ENCODE measurements at places on chromosomes 11 and 22.
A peak's percentile ranks its signal among the peaks of the same experiment; 100 is the strongest.

DNA sequence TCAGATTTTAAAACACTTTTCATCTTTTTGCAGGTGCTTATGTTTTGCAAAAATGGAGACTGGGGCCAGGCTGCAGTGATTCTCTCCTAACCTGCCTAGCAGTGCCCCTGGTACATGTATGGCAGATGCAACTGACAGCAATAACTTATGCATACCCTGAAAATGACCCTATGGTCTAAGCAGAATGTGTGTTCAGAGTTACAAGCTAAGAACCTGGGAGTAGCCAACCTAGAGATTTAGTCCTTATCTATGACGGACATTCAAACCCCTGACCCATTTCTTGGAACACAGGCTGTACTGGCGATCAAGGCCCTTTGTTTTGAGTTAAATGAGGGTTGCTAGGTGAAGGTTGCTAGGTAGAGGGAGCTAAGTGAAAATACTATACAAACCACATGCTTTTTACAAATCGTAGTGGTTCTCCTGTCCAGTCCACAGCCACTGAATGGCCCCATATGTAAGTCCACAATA, 184.9 kb upstream of the SESN3 start:
- DNase-seq: no peak

DNA sequence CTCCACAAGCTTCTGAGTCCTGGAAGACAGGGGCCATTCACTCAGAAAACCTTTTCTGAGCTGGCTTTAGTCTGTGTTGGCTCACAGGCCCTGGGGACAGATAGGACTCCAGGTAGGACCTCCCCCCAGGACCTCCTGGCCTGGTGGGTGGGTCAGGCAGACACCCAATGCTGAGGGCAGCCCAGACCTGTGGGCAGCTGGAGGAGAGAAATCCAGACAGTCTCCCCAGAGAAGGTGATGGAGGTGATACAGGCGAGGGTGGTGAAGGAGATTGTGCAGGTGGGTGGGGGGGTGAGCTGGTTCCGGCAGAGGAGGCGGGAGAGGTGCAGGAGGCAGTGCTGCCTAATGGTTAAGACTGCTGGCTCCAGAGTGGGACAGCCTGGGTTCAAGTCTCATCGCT, 15.6 kb downstream of the LRRC32 start:
- no peak for DNase-seq

GRCh38 chr11:86247608-86248007, 3.1 kb downstream of the EED start:
- DNase-seq: no peak

GRCh38 chr22:37562049-37562875, 2.0 kb downstream of the CDC42EP1 start:
- no peak for DNase-seq

GRCh38 chr11:1864231-1864630, 11.3 kb downstream of the LSP1 start:
- no peak for DNase-seq

DNA sequence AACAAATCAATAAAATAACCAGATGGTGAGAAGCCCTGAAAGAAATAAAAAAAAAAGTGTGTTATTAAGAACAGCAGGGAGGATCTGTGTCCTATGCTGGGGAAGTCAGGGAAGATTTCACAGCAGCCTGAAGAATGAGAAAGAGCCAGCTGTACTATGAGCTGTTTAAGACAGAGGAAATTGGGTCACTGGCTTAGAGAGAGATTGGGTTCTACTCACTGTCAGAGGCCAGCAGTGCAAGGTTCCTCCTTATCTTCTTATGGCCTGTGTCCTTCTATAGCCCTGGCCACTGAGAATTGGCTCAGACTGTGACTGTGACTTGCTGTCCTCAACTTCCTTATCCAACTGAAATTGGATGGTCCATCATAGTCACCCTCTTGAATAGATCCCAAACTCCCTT, 54.8 kb upstream of the FDX1 start:
- peak; percentile 3 for DNase-seq

DNA sequence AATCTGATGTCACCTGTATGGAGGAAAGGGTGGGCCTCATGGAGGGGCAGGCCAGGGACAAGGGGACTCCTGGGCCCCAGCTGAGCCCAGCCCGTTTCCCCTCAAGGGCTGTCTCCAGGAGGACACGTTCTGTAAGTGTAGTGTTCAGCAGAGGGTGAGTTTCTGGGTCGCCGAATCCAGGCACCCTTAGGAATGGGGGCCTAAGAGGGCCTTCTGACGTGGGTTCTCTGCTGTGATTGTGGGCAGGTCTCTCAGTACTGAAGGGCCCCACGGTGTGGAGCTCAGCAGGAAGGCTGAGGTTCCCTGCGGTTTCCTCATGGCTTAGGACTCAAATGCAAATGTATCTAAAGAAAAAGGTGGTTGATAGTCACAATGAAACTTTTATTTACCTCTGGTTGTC, 6.5 kb downstream of the PTDSS2 start:
- no peak for DNase-seq

DNA sequence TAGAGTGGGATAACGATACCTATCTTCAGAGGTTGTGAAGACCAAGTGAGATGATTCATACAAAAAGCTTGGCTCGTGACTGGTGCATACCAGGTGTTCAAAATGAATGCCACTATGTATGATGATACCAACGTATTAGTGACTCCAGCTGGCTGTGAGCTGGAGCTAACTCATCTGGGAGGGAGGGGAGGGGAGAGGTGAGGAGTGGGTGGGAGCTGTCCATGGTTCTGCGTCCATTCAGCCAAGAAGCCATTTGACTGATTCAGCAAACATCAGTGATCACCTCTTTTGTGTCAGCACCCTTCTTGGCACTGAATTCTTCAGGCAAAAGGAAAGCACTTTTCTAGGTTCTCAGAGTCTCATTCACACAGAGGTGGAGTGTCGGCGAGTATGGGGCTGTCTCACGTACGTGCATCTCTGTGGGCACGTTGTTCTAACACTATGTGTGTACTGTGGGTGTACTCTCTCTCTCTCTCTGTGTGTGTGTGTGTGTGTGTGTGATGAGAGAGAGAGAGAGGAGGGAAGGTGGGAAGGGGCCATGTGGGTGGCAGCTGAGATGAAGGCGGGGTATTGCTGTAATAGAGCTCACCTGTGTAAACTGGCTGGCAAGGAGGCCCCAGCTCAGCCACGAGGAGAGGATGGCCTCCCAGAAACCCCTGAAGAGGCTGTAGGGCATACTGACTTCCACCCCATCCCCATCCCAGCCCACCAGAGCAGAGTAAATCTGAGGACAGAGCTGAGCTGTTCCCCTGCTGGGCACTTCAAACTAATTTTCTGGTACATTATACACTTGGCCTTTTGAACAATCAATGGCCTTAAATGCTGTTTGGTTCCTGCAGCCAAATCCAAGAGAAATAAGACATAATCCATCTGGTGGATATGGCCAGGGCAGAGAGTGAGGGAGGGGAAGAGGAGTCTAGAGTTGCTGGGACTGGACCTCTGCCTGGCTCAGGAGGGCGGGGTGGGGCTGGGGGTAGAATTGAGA, 96.1 kb upstream of the THY1 start:
- DNase-seq: no peak

DNA sequence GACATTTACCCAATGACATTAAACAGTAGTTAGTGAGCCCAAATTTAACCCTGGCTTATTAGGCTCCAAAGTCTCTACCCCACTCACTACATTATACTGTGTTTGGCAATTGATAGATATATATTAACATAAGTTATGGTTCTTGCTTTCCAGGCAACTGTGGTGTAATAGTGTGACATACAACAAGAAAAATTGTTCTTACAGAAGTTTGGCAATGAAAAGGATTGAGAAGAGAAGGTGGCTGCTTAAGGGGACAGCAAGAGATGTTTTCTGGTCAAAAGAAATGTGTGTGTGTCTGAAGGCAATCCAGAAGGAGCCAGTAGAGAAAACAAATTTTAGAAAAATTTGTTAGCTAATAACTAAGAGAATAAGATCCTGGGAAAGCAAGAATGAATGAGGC, 132.4 kb downstream of the SWAP70 start:
- DNase-seq: no peak

GRCh38 chr22:42801252-42802080, 55.6 kb downstream of the ARFGAP3 start:
- no peak for DNase-seq

DNA sequence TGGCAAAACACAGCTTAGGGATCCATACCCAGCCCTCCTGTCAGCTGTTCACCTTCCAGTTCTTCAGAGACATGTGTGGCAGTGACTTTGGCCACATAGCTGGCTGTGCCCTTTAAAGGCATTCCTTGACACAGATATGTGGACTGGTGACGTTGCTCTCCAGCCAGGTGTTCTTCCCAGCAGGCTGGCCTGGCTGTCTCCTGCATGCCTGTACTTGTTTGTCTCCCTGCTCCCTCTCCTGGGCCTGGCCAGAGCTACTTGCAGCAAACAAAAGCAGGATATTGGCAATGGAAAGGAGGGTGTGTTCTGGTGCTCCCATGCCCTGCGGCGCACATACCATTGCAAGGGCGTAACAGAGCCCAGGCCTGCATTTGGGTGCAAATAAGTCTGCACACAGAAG, 38.3 kb downstream of the PIK3IP1 start:
- DNase-seq: no peak

DNA sequence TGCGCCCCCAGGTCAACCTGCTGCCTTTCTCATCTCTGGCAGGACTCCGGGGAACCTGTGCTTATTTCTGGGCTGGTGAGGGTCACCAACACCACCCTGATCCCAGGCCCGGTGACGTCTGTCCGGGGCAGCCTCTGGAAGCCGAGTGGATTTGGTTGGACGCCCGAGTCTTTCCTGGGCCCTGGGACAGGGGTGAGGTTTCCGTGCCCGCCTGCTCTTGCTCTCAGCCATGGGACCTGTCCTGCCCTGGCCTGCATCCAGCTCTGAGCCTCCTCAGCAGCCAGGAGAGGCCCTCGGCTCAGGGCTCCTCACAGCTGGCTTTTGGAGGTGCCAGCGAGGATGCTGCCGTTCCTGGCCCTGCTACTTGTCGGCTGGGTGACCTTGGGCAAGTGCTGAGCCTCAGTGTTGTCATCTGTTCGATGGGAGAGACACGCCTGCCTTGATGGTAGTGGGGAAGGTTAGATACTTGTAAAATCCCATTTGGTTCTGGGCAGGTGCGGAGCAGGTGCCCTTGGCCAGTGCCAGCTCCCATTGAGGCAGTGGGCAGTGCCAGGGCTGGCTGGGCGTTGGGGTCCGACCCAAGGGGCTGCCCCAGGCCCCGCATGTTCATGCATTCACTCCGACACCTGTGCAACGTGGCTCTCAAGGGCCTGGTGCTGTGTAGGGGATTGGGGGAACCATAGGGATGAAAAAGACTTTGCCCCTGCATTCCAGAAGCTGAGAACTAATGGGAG, 58.9 kb upstream of the THY1 start:
- DNase-seq: no peak

GRCh38 chr11:67113231-67113721, 5.8 kb upstream of the KDM2A start:
- no peak for DNase-seq

DNA sequence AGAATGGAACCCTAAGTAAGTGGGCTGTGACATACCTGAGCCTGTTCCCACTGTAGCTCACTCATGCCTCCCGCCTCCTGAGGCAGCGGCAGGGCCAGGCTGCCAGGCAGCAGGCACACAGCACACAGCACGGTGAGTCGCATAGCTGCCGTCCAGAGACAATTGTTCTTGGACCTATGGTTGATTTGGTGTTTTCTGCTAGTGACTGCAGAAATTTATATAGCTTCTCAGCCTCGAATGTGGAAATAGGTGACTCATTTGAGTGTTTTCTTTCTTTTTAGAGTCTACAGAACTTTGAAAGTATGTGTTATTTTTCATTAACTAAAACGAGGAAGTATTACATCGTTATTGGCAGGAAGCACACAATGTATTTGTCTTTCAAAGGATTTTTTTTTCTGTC, at the start of gene MMP7:
Gene MMP7 (minus strand): TSS at position 190 of the 400 bp plus-strand sequence. CDS start 47 bp downstream, at position 143.
- peak; percentile 59 for DNase-seq

DNA sequence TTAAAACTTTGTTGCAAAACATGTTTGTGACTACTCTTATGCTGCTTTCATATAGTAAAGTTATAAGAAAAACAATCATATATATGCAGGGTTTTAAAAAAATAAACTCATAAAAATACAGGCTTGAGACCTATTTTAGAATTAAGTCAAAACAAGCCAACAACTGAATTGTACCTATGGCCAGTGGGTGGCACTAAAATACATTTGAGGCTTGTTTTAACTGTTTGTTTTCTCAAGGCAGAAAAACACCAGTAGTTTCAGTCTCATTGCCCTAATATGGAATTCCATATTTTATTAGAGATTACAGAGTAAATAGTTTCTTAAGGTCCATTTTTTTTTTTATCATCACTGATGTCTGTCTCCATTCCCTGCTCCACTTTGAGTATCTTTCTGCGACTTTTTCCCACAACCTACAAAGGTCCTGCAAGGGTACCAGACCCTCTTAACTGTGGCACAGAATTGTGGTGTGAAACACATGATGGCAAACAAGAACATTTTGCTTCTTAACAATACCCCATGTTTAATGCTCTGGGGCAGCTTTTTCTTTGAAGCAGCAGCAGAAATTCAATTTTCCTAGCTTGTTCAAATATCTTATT, 8.5 kb upstream of the CCDC89 start:
- DNase-seq: peak; percentile 29

- DNase-seq: no peak
Measured at GRCh38 chr11:63553759-63554158, 9.4 kb downstream of the PLAAT2 start.

DNA sequence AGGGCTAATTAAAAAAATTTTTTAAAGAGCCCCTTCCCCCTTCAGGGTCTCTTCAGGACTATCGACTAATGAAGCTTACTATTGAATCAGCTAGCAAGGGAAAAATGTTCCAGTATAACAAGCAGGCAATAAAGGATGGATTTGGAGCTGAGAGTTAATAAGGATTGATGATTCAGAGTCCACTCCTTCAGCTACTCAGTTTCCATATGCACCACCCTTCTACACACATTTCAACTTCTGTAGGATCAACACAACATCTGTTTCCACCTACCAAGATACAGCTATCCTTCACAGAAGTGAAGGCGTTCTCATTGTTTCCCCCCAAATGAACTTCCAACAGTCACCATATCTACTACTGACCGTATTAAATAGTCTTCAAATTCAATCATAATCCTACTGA, 6.6 kb upstream of the ALKBH3 start:
- no peak for DNase-seq

GRCh38 chr22:40939202-40939601, 12.0 kb upstream of the RBX1 start:
- no peak for DNase-seq

DNA sequence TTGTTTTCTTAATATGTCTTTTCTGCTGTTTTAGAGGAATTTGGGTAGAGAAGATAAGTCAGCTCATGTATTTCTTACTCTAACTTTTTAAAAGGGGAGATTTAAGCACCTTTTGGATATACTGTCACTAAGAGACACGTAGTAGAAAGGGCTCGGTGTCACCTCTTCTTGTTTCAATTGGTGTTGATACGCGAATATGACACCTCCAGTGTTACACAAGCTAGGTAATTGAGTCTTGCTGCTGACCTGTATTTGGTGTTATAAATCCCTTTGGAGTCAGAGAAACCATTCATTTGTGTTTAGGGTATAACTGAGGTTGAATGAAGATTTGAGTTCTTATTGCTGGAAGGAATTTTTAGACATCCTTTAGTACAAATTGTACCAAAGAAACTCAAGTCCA, 25.6 kb downstream of the FAR1 start:
- DNase-seq: no peak
